Iris pigment epithelial cell (primary cell): ENCODE measurements at places on chromosomes 4 and X.
A peak's percentile ranks its signal among the peaks of the same experiment; 100 is the strongest.

DNA sequence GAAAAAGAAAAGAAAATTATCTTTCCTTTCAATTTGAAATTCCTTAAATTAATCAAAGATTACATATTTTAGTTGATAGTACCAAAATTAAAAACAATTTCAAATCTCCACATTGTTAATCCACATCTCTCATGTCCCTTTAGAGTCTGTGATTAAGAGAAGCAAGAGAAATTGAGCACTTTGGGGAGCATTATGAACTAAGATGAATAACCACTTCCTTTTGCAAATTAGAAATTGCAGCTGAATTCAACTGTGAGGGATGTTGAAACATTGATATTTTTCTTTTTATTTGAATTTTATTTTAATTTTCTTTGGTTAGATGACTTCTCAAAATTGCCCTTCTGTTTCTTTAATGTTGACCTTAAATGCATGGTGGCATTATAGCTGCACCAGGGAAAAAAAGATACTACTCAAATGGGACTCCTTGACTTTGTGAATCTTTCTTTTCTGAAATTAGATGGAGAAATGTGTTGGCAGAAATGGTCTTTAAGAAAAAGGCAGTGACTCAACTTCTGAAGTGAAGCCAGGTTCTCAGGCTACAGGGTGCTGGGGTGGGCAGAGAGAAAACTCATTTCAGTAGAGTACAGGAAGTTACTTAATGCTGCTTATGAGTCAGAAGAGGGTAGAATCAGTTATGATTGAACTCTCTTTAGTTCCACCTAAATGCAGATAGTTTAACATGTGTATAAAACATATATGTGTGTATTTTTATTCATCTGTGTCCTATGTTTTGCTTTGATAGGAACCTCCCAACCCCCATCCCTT lies 92.0 kb upstream of the TNIP3 start:
- peak; percentile 98 for DNase-seq

- no peak for DNase-seq
These were observed 249.9 kb upstream of the GATB start for GRCh38 chr4:152010710-152011079.

GRCh38 chr4:138298866-138299265 lies 56.7 kb upstream of the SLC7A11 start:
- no peak for DNase-seq

GRCh38 chr4:109009909-109010308 lies 247.1 kb upstream of the ETNPPL start:
- peak; percentile 89 for DNase-seq
